ENCODE measurements at places on chromosomes 13 and 19.

DNA sequence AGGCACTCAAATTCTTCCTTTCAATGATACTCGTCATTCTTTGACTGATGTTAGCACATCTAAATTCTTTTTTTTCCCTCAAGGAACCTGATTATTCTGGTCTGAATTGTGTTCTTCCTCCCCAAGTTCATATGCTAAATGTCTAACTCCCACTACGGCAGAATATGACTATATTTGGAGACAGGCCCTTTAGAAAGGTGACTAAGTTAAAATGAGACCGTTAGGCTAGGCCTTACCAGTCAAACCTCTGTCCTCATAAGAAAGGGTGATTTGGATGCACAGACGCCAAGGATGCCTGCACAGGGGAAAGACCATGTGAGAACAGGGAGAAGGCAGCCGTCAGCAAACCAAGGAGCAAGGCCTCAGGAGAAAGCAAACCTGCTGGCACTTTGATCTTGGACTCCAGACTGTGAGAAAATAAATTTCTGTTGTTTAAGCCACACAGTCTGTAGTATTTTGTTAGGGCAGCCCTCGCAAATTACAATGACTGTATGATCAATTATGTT lies 13.1 kb upstream of the FOXO1 start:
- DNase-seq = no peak

- DNase-seq = no peak
Measured at GRCh38 chr19:53808710-53809125, 15.4 kb downstream of the NLRP12 start.

DNA sequence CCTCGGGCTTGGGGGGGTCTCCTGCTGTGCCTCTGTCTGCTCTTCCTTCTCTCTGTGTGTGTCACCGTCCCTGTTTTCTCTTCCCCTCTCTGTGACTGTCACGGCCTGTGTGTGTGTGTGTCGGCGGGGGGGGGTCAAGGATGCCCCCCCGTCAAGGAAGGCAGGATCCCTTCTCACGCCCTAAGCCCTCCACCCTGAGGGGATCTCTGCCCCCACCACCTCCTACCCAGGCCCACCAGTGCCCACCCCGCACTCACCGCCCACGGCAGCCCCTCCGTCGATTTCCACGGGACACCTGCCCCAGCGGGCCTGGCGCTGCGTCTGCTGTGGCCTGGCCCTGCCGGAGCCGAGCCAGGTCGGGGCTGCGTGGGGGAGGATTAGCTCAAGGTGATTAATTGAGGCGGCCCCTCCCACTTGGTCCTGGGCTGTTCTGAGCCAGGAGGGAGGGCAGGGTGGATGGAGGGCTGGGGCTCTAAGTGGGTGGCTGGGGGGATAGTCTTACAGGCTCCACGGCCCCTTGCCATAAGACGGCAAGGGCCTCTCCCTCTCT lies at the start of gene RAX2:
Gene RAX2, minus strand, starts transcription at position 323 of the 550 bp plus-strand sequence. CDS start 486 bp downstream, outside the sequence.
- no peak for DNase-seq

GRCh38 chr19:18419699-18420460 lies 682 bp downstream of the SSBP4 start:
- DNase-seq = no peak

- DNase-seq = no peak
Measured at GRCh38 chr13:51287758-51288157, 51.7 kb upstream of the SERPINE3 start.

GRCh38 chr13:23087880-23088279 lies 92.9 kb upstream of the SGCG start:
- DNase-seq = no peak

DNA sequence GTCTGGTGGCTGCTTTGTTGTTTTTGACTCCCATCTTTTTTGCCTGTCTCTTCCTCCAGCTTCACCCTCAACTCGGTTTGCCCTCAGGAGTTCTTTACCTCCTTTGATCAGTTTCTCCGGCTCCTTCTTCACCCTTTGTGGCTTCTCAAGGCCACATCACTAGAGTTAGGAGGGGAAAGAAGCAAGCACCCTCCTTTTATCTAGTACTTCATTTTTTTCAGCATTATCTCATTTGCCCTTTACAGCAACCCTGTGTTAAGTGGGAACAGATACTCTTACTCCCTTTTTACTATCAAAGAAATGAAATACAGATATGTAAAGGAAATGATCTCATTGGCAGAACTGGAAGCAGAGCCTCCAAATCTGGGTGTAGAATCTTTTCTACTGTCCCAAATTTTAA lies 26.9 kb downstream of the RAP2A start:
- peak; percentile 60 for DNase-seq

GRCh38 chr19:10861103-10861651 lies 10.2 kb upstream of the CARM1 start:
- no peak for DNase-seq

DNA sequence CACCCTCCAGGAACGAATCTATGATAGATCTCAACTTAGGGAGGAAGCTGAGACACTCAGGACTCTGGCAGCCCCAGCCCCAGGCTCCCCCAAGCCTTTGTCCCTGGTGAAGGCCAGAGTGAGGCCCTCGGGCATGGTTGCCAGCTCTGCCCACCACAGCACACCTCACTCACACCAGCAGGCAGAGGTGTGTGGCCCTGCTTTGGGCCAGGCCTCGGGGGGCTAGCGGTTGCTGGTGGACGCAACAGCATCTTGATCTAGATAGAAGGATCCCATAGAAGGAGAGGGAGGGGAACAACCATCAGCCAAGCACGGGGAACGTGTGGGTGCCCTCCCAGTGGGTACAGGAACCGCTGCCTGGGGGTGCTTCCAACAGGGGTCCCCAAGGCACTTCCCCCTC lies 36.7 kb downstream of the DNMT1 start:
- no peak for DNase-seq

DNA sequence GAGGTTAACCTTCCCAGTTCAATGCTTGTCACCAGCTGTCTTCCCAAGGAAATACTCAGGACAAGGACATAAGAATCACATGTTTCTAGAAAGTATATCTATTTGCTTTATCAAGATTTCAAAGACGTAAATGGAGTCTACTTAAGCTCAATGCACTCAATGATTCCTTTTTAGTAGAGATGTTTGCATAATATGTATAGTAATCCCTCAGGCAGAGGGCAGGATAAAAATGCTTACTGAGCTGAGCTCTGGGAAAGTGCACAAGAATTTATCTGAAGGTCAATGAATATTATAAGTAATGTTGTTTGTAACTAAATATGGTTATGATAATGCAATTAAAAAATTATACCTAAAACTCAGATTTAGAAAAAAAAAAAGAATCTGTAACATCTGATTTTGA lies 1309.4 kb upstream of the SLC10A2 start:
- DNase-seq = no peak

- DNase-seq = no peak
Measured at GRCh38 chr13:77979721-77980385, 61.2 kb upstream of the EDNRB start.

DNA sequence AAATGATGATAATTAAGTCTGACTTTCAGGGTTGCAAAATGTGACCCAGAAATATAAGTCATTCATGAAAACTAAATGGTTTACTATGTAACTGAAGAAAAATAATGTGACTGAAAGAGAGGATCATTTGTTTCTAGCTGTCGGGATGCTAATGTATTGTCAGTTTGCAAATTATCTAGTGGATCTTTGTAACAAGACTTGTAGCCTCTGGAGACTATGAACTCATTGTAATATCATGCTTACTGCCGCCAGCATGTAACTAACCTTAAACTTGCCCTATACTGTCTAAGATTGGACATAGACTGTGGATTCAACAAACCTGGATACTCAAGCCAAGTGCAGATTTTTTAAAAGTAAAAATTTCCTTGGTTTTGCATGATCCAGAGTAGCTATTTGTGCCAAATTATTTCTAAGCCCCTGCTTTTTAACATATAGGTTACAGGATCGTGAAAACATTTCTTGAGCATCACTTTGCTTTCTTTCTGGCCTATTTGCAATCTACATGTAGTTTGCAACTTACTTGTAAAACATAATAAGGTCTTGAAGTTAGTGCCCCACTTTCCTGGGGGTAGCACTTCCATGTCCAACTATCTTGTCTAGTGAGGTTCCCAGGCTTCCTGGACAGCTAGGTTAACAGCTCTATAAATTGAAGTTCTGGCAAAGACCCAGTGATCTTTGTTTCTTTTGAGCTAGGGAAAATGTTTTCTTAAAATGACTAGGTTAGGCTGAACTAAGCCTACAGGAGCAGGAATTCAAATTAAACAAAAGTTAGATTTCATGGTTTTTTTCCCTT lies 3.3 kb upstream of the POSTN start:
- DNase-seq = peak; percentile 48

DNA sequence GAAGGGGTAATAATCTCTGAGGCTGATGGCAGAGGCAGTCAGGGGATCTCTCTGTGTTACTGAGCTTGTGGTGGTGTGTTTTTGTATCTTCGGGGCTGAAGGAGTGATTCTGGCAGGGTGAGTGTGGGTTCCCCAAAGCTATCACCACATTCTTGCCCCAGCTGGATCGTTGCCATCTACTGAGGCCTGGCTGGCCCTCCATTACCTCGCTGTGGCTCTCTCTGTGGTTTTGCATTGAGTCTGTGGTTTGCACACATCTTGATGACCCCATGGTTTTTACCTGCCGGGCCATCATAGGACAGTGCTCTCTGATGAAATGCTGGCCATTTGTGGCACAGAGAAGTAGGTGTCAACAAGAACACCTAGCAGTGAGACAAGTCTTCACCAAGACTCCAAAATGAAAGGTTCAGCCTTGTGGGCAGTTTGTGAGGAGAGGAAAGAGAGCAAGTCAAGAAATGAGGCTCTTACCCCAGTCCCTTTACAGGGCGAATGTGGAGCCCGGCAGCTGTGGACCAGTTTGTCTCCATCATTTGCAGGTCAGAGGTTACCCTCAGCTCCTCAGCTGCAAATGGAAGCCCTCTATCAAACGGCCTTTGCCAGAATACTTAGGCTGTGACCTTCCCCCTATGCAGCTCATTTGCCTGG lies 69.0 kb upstream of the NPAS1 start:
- DNase-seq = no peak

DNA sequence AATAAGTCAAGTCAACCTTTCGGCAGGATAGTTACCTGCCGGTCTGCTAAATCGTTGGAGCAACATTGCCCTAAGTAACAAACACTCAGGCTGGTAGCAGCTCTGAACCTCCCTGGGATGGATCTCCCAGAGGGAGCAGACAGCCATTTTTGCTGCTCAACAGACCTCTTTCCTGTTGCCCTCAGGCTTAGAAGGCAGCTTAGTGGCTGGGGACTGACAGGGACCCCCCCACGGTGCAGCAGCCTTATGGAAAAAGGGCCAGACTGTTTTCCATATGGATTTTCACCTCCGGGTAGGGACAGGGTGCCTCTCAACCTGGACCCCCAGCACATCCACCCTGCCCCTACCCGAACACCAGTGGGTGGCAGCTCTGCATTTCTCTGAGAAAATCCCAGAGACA lies 49.7 kb downstream of the UBL3 start:
- no peak for DNase-seq
